ENCODE measurements at places on chromosomes 7 and 10.

- DNase-seq, result no peak
Measured at GRCh38 chr7:136496551-136496950, 371.9 kb upstream of the CHRM2 start.

GRCh38 chr10:97821308-97822038, 28.2 kb upstream of the GOLGA7B start:
- no peak for DNase-seq

GRCh38 chr10:29273478-29273877, 15.4 kb upstream of the LYZL1 start:
- no peak for DNase-seq

GRCh38 chr10:86711513-86712316, 43.4 kb downstream of the LDB3 start:
- DNase-seq, result peak; percentile 45

- no peak for DNase-seq
Measured at GRCh38 chr10:89503652-89504370, 31.6 kb downstream of the SLC16A12 start.

DNA sequence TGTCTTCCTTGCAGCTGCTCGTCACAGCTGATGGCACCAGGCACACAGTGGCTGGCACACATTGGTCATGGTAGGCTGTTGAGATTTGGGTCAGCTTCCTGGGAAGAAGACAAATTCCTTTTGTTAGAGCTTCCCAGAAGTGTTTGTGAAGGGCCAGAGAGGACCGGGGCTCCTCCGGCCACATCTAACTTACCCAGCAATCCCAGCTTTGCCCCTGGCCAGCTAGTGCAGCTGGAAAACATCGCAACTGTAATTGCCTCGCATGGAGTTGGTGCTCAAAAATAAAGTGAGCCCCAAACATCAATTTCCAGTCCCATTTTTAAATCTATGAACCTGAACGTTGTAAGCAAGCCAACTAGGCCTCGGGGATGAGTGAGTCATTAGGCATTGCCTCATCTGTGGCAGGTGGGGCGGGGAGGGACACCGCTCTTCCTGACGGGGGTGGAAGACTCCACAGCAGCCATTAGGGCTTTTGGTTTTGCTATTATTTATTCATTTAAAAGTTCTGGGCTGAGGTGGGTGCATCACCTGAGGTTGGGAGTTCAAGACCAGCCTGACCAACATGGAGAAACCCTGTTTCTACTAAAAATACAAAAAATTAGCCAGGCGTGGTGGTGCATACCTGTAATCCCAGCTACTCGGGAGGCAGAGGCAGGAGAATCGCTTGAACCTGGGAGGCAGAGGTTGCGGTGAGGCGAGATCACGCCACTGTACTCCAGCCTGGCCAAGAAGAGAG, 12.4 kb downstream of the CPA5 start:
- DNase-seq, result no peak

- no peak for DNase-seq
Measured at GRCh38 chr10:131928248-131929095, 27.7 kb downstream of the PPP2R2D start.

GRCh38 chr10:103042908-103043307, 124.8 kb downstream of the CNNM2 start:
- DNase-seq, result no peak

GRCh38 chr10:33616956-33617355, 282.5 kb upstream of the NRP1 start:
- DNase-seq, result no peak

DNA sequence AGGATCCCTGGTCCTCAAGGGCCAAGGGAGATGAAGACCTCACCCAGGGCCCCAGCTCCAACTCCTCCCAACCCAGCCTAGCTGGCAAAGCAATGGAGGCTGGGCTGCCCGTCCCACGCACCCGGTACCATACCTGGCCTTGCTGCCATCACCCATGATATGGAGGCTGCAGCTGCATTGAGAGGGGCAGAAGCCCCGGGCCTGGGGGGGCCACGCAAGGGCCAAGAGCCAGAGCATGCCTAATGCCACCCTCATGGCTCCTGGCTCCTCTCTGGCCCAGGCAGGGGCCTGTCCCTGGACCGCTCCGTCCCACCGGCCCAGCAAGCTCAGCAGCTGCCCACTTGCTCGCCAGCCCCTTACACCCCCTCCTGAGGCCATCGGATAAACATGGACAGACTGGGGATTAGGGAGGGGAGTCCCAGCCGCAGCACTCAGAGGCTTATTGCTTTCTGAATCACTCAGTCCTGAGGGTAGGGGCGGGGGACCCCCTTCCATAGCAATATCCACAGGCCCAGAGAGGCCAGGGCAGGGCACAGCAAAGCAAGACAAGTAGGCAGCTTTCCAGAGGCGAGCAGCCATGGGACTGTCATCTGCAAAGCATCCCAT, at the start of gene LRIT1:
TSS of gene LRIT1 (minus strand) at position 362 of the 606 bp plus-strand sequence. CDS start at position 255, 107 bp downstream.
- DNase-seq, result no peak

DNA sequence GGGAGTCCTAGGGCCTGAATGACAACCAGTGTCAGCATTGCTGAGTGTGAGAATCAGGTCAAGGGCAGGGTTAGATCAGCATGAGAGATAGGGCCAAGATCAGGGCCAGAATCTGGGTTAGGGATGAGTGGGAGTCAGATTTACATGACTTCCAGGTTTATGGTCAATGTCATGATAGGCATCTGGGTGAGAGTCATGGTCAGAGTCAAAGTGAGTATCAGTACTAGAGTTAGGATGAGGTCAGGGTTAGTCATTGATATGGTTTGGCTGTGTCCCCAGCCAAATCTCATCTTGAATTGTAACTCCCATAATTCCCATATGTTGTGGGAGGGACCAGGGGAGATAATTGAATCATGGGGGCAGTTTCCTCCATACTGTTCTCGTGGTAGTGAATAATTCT, 12.3 kb downstream of the MRPS24 start:
- no peak for DNase-seq

Measured in activated naive CD4-positive, alpha-beta T cell (primary cell).